AML-193 (cell line): ENCODE measurements at places on chromosomes 5 and 9.
A peak's percentile ranks its signal among the peaks of the same experiment; 100 is the strongest.

- DNase-seq: no peak
Measured at GRCh38 chr9:128008171-128008570, 27.4 kb upstream of the EEIG1 start.

DNA sequence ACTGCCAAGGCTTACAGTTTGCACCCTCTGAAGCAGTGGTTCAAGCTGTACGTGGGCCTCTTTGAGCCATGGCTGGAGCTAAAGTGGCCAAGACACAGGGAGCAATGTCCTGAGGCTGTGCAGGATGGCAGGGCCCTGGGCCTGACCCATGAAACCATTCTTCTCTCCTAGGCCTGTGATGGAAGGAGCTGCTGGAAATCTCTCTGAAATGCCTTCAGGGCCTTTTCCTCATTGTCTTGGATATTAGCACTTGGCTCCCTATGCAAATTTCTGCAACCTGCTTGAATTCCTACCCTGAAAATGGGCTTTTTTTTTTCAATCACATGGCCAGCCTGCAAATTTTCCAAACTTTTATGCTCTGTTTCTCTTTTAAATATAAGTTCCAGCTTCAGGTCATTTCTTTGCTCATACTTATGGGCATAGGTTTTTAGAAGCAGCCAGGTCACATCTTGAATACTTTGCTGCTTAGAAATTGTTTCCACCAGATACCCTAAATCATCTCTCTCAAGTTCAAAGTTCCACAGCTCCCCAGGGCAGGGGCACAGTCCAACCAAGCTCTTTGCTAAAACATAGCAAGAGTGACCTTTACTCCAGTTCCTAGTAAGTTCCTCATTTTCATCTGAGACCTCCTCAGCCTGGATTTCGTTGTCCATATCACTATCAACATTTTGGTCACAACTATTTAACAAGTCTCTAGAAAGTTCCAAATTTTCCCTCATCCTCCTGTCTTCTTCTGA is 138.3 kb downstream of the OSTF1 start:
- DNase-seq: no peak

DNA sequence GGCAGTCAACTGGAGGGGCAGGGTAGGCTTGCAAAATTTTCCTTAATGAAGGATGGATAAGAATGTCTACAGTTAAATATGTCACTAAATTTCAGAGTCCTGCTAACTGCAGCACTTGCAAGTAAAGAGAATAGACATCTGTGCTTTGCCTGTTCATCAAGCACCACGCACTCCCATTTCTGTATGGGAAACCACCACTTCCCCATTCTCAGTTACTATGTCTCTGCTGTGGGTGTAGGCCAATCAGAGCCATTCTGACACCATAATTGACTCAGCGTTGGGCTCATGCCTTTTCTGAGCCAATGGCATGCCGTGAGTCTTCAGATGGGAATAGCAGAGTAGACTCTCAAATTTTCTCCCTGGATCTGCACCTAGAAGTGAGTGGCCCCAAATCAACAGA is 247.5 kb downstream of the GABRB2 start:
- no peak for DNase-seq

DNA sequence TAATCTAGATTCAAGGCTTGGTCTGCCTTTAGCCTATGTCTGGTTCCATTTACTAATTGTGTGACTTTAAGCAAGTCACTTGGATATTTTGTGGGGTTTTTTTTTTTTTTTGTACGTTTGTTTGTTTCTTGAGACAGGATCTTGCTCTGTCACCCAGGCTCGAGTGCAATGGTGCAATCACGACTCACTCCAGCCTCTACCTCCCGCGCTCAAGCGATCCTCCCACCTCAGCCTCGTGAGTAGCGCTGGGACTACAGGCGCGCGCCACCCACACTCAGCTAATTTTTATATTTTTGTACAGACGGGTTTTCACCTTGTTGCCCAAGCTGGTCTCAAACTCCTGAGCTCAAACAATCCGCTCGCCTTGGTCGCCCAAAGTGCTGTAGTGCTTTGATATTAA is 1.1 kb upstream of the PFDN1 start:
- DNase-seq: no peak

GRCh38 chr5:169626779-169627178 is 10.3 kb upstream of the DOCK2 start:
- no peak for DNase-seq

DNA sequence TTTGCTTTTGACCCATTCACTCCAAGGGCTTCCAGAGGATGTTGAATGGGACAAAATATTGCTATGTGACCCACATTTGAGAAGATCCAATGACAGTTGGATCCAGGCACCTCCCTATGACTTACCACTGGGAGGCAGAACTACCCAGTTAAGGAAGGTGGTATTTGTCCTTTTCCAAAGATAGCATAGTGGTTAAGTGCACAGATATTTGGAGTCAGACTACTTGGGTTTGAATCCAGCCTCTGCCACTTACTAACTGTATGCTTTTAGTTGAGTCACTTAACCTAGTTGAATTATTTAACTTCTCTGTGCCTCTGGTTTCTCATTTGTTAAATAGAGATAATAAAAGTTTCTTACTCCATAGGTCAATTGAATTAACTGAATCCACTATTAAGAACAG is 74.5 kb upstream of the PALM2AKAP2 start:
- DNase-seq: no peak

DNA sequence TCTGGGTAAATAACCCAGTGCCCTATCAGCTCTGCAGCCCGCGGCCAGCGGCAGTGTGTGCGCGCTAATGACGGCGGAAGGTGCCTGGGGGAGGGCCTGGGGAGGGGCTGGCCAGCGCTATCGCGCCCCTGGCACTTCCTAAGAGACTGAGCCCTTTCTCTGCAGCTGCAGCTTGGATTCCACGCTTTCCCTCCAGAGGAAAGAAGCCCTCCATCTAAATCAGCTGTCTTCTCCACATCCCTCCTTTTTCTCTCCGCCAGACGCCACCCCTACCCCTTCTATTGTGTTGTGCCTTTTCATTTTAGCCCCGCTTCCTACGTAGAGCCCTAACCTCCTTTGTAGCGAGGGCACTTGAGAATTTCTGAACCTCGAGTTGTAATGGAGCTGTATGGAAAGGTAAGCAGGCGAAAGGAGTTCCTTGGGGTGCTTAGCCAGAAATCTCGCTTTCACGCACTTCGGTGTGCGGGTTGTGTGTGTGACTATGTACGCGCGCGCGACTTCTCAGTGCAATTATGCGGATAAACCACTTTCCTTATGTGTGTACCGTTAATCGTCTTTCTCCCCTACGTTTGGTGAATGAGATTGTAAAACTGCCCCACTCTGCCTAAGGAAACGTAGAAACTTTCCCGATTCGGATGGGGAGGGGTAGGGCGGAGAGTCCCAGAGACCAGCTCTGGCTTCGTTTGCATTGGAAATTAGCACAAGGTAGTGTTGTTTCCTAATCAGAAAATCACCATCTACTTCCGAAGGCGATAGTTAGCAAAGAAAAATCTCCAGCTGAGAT is 664 bp upstream of the RAB3C start:
- peak; percentile 16 for DNase-seq

- no peak for DNase-seq
Measured at GRCh38 chr5:170632985-170633234, 129.1 kb downstream of the KCNIP1 start.

- DNase-seq: no peak
Measured at GRCh38 chr5:145218019-145218418, 617.1 kb downstream of the PRELID2 start.

DNA sequence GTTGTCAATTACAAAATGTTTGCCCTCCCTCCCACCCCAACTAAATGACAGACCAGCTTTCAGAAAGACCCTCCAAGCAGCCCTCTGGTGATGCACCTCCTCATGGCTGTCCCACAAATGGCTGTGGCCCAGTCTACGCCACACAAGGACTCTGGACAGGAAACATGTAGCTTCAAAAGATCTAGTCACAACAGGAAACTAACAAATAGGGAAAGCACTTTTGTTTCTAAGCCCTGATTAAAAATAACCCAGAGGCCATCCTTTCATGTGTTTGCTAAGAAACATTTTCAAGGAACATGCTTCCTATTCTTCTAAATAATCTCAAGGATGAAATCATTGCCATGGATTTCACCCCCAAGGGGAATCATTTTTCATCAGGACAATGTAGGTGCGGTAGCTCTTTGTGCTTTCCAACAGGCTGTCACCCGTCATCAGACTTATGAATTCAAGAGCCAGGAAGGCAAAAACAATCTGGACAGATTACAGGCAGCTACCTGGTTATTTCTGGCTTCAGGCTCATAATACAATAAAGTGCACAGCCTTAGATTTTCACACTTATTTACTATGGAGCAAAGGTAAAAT is 20.1 kb downstream of the PCSK1 start:
- DNase-seq: no peak

DNA sequence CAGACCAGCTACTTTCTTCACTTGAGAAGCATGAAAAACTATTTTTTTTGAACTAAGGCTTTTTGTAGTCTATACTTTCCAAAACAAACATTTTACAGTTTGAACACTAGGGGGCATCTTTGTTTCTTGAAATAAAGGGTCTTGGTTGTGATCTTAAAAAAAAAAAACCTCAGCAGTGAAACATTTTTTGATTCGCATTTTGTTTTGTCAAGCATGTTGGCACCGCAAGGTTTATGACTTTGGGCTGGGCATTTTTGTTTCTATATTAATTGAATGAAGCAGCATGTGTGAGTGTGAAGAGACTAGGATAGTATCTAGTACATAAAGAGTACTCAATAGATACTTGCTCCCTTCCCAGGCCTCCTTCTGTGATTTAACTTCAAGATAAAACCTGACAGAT is 31.6 kb upstream of the ACOT12 start:
- DNase-seq: peak; percentile 63

DNA sequence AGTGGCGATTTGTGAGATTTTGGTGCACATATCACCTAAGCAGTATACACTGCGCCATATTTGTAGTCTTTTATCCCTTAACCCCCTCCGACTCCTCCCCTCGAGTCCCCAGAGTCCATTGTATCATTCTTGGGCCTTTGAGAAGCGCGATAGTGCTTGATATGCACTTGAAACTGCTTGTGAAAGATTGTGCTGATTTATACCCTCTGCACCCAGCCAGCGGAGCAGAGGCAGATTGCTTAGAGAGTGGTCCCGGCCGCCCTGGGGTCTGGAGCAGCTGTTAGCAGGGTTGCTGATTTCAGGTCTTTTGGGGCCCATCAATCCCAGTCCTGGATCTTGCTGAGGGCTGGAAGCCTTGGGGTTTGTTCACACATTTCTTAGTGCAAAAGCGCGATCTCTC is 13.0 kb upstream of the FAM240B start:
- no peak for DNase-seq

- DNase-seq: peak; percentile 86
Measured at GRCh38 chr9:85716031-85716877, 25.5 kb downstream of the AGTPBP1 start.

DNA sequence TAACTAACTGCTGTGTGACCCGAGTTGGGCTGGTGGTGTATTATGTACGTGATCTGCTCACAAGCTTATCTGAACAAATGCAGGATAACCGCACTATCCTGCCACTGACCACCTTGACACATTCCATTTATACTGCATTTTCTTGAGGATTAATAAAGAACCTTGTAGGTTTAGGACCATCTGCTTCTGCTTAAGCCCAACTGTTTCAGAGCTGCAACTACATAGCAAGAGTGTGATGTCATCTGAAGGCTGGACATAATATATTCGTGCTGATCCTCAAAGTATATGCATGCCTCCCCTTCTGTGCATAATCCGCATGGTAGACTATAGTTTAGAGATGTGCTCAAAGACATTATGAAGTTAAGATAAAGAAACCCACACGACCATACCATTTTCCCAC is 435.9 kb downstream of the BNC2 start:
- no peak for DNase-seq

- no peak for DNase-seq
Measured at GRCh38 chr5:1212881-1213280, 11.5 kb downstream of the SLC6A19 start.

- no peak for DNase-seq
Measured at GRCh38 chr5:141879941-141880738, 1.9 kb upstream of the PCDH1 start.

DNA sequence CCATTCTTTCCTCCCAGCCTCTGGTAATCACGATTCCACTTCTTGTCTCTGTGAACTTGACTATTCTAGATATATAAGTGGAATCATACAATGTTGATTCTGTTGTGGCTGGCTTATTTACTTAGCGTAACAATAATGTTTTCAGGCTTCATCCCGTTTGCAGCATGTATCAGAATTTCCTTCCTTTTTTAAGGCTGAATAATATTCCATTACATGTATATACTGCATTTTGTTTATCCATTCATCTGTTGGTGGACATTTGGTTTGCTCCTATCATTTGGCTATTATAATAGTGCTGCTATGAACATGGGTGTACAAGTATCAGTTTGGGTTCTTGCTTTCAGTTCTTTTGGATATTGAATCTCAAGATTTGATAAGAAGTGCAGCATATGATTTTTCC is 239.7 kb upstream of the ZNF608 start:
- no peak for DNase-seq

DNA sequence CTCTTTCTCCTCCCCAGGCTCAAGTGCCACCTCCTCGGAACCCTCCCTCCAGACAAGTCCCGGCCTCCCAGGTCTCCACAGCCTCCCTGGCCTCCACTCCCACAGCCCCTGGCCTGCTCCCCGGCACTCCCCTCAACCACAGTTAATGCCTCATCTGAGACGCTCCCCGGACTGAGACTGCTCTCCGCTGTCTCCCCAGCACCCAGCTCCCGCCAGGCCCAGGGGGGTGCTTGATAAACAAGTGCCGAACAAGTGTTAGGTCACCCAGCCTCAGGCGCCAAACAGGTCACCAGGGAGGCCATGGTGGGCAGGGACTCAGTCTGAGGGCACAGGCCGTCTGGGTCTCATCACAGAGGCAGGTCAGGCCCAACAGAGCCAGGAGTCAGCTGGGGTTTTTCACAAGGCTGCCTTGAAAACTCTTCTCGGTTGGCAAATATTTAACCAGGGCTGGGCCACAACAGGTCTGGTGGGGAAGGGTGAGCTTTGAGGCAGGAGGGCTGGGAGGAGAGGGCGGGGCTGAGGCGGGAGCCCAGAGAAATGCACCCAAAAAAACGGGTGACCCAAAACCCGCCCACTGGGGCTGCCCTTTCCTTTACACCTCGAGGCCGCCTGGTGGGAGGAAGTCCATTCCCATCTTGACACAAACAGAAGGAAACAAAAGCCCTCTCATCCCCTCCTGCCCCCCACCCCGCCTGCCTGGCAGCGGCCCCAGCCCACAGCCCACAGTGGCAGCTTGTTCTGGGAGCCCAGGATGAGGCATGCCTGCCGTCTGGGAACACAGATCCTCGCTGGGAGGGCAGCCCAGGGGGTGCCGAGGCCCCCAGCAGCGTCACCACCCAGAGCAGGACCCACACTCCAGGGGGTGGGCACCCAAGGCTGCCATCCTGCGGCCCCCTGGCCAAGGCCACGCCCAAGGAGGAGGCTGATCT is 66.6 kb upstream of the STXBP1 start:
- no peak for DNase-seq

- no peak for DNase-seq
Measured at GRCh38 chr9:85508616-85509015, 233.1 kb downstream of the AGTPBP1 start.

GRCh38 chr9:89277454-89277853 is 33.5 kb upstream of the CKS2 start:
- DNase-seq: no peak

DNA sequence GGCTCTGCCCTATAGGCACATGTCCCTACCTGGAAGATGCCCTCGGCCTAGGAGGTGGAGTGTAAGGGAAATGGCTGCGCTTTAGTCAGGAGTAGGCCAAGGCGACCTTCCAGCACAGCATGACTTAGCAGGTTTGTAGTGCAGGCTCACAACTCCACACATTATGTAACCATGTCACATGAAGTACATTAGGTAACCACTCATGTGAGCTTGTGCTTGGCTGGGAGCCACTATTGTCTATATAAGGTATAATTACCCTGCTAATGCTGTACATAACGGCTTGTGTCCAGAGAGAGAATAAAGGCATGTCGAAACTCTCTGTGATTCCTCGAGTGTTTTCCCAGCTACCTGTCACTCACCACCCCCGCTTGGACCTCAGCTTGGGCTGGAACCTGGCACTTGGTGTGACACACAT is 74.9 kb downstream of the CAMK4 start:
- no peak for DNase-seq
